ENCODE measurements at places on chromosomes 2 and 18. TPM values are rescaled to one million over a fixed set of nuclear protein-coding genes. Genes with fewer than 3 reads are reported as not detected.

GRCh38 chr2:36490749-36491148 is 107.2 kb downstream of the FEZ2 start:
- DNase-seq: no peak

- DNase-seq: no peak
Measured at GRCh38 chr2:28544036-28544346, 48.1 kb downstream of the PLB1 start.

- DNase-seq: peak; percentile 67
Measured at GRCh38 chr18:2173486-2173885, 397.8 kb downstream of the METTL4 start.

The SCN7A gene
- 0.16 TPM for total RNA-seq

The FHOD3 gene
- 57.5 TPM for total RNA-seq

GRCh38 chr18:69161383-69162028 is 239.2 kb upstream of the DOK6 start:
- peak; percentile 50 for DNase-seq

The BMP10 gene
- total RNA-seq: not detected

The PRKAG3 gene
- total RNA-seq: 49.9 TPM

The MFSD2B gene
- total RNA-seq: not detected

The CMPK2 gene
- 0.51 TPM for total RNA-seq

DNA sequence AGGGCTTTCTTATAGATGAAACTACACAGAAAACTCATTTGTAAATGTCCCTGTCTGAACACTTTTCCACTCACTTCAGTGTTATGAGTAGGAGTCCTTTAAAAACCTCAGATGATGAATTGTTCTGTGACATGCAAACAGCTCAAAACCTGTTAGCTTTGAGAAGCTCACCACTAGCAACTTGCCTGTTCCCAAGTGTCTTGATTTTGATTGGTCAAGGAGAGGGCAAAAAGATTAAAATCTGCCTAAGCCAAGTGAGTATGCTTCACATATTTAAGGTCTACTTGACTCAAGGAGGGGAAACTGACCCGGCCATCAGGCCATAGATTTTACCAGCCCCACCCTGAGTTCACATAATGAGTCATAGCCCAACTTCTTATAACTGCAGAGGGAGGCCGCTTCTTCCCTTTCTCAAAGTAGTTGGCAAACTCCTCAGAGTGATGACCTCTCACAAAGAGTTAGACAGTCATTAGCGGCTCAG is 45.2 kb upstream of the MEIS1 start:
- DNase-seq: no peak

- no peak for DNase-seq
Measured at GRCh38 chr2:162473986-162474385, 130.1 kb downstream of the GCA start.

The OSR1 gene
- total RNA-seq: 2.5 TPM

DNA sequence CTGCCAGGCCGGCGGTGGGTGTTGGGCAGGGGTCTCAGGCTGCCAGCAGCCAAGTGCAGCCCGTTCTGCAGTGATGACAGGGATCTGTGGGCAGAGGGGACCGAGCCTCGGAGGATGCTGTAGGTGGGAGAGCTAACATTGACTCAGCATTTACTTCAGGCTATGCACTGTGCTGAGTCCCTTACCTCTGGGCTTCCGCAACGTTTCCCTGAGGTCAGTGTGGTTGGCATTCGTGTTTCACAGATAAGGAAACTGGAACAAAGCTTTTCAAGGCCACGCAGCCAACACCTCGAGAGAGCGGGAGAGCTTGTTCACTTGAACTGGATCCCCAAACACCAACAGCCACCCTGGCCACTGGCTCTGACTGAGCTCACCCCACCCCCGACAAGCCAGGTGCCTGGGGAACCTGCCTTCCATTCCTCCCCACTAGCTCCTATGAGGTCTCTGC is 839 bp upstream of the GPR148 start:
- DNase-seq: no peak

- no peak for DNase-seq
Measured at GRCh38 chr2:2848621-2849333, 517.7 kb upstream of the MYT1L start.
